ENCODE measurements at places on chromosomes 6 and 20.

- peaks cover 20% of the 10 kb centered on the region for H3K36me3 ChIP-seq
- no peaks in the 10 kb centered on the region for H3K4me1 ChIP-seq
- no peak overlapping the region for H3K27ac ChIP-seq
- no peak for DNase-seq
Measured at GRCh38 chr20:7980332-7981046, 39.1 kb downstream of the TMX4 start.

DNA sequence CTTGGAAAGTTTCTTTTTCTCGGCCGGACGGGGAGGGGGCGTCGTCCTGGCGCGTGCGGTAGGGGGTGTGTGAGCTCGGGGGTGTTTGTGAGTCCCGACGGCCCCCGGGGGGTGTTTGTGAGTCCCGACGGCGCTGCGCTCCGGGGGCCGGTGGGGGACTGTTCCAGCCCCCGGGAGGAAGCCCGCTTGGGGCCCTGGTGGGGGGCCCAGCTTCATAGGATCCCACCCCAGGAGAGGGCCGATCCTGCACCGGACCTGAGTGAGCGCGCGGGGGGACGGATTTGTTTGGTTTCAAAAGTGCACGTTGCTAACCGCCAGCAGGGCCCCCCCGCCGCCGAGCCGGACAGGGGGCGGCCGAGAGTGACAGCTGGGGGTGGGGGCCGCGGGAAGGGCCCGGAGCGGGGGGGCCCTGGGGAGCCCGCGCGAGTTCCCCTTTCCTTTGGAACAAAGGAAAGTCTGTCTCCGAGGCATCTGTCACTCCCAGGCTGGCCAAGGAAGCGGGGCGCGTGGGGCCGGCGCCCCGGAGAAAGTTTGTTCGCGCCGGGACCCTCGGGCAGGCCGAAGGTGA is 485 bp downstream of the TGIF2 start:
- H3K27me3 ChIP-seq = no peaks in the 10 kb centered on the region
- H3K4me1 ChIP-seq = peaks cover 37% of the 10 kb centered on the region
- peaks cover 29% of the 10 kb centered on the region for H3K36me3 ChIP-seq
- H3K27ac ChIP-seq = peak overlapping the region; percentile 82
- peak; percentile 52 for DNase-seq

DNA sequence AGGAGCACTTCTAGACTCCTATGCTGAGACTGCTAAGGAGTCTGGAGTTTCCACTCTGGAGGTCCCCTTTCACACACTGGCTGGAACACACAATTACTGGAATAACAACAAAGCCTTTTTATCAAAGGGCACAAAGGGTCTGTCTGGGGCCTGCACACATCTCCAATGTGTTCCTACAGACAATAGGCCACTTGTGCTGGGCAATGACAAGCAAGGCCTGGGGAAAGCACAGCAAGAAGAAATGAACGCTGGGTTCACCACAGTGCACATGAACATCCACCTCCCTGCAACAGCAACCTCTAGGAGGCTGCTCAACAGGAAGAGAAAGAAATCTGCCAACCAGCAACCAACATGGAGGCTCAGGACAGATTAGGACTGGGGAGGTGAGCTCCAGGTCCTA is 43.9 kb downstream of the TRPC4AP start:
- H3K4me1 ChIP-seq = no peaks in the 10 kb centered on the region
- H3K36me3 ChIP-seq = peaks cover 82% of the 10 kb centered on the region
- DNase-seq = no peak

DNA sequence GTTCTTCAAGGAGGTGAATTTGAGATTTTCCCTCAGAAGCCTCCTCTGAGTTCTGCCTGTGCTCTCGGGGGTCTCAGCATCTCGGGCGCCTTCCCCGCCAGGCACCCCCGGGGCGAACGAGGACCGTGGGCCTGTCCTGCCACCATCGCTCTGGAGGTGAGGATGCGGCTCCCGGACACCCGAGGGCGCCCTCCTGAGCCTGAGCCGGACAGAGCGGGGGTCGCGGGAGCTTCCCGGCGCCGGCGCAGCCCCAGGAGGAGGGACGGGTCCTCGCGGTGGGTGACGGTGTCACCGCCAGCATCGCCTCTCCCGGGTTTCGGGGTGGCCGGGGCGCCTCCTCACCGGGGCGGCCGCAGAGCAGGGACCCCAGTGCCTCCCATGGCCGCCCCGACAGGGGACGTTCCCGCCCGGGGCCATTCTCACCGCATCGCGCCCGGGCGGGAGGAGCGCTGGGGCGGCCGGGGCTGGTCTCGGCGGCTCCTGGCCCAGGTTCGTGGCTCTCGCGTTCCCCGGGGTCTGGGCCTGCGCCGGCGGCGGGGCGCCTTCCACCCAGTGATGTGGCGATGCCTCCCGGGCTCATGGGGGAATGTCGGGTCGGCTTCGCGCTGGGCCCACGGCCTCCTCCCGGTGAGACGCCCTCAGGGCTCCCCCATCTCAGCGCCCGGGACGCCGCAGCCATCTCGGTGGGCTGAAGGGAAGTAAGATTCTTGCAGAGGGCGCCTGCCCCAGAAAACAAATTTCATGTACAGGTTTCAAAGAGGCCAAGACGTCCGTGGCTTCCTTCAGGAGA is 210.5 kb downstream of the ERMARD start:
- no peak overlapping the region for H3K4me3 ChIP-seq
- H3K4me1 ChIP-seq = no peaks in the 10 kb centered on the region
- H3K27me3 ChIP-seq = peaks cover 5% of the 10 kb centered on the region
- no peak overlapping the region for H3K27ac ChIP-seq

GRCh38 chr6:36805096-36805797 is 34.0 kb downstream of the CPNE5 start:
- H3K4me1 ChIP-seq = no peaks in the 10 kb centered on the region
- no peak for DNase-seq
- H3K27ac ChIP-seq = no peak overlapping the region
- no peaks in the 10 kb centered on the region for H3K27me3 ChIP-seq
- H3K36me3 ChIP-seq = no peaks in the 10 kb centered on the region
- no peak overlapping the region for H3K4me3 ChIP-seq

DNA sequence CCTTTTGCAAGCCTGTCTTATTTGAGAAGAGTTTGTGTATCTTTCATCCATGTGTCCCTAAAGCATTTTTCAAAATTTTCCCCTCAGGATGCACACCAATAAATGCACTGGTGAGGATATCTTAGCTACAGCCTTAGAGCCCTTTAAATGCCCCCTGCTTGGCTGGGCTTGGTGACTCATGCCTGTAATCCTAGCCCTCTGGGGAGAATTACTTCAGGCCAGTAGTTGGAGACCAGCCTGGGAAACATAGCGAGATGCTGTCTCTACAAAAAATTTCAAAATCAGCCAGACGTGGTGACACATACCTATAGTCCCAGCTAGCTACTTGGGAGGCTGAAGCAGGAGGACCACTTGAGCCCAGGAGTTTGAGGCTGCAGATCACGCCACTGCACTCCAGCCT is 33.8 kb upstream of the PLCB4 start:
- H3K36me3 ChIP-seq = no peaks in the 10 kb centered on the region
